Activated T-helper 17 cell treated with anti-CD3 and anti-CD28 coated beads, Interleukin-2, amount 50 U/mL, for 72 hours (primary cell): ENCODE measurements at places on chromosomes 3 and 15.

DNA sequence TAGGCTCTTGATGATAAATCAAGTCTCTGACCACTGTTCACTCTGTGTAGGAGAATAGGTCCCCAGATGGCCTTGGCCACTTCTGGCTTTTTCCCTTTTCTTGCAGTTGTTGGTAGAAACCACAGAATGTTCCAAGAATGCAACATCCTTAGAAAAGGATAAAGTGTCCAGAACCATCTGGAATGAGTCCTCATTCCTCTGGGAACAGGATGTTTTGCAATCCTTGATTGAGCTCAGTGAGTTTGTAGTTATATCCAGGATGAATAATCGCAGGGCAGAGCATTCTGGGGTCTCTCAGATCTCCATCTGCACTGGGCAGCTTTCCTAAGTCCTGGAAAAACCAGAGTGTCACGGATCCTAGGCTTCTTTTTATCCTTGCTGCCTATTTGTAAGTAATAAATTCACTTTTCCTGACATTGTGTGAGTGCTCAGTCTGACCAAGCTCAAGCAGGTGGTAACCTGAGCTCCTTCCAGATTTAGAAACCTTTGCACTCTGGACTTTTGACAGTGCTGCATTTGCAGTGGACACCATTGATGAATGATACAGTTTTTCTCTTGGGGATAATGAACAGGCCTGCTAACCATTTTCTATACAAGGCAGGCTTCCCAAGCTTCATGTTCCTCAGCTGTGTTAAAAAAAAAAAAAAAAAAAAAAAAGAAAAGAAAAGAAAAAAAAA, 1028.6 kb downstream of the OTOL1 start:
- ATAC-seq, result no peak

DNA sequence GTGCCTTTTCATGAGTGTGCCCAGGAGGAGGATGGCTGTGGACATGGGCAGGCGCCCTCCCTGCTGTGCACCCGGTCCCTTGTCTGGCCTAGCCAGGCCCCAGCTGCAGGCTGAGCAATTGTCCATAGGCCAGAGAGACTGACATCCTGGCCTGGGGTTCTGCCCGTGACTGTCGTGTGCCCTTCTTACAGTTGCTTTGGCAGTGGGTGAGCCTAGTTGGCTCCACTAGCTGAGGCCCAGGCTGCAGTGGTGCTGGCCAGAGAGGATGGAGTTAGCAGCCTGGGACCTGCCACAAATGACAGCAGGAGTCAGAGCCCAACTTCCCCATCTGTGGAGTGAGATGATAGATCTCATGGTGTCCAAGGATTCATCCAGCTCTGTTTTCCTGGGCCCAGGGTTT, 9.0 kb upstream of the CHRNB4 start:
- ATAC-seq, result no peak

- ATAC-seq, result no peak
Measured at GRCh38 chr3:126746395-126747177, 42.5 kb downstream of the CHCHD6 start.

GRCh38 chr15:66356359-66357236, at the start of gene TIPIN:
TSS of gene TIPIN (minus strand) at chr15:66356685. CDS start at chr15:66352947, 3,738 bp downstream.
- ATAC-seq, result peak; percentile 97

DNA sequence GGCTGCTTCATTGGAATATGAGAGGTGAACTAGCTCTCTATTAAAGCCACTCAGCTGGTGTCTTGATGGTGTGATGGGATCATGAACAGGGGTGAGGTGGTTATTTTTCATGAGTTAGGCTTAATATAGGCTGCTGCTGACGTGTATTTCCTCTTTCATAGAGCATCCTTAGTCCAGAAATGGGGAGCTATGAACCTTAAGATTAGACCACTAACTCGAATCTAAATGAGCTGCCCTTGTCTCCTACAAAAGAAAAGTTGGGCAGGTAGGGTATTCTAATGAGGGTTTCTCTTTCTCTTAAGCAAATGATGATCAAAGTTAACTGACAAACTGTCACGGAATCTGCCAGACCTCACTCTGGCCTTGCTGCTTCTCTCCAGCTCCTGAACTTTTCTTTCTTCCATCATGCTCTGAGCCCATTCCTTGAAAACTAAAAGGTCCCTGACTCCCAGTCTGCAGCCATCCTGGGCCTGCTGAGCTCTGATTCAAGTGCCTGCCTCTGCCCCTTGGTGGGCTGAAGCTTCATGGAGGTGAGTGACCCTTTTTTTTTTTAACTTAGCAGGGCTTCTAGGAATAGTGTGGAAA, at the start of gene TRIM69:
Gene TRIM69 (plus strand): TSS at position 348 of the 585 bp plus-strand sequence. CDS start 177 bp downstream, at position 525.
- ATAC-seq, result peak; percentile 59

DNA sequence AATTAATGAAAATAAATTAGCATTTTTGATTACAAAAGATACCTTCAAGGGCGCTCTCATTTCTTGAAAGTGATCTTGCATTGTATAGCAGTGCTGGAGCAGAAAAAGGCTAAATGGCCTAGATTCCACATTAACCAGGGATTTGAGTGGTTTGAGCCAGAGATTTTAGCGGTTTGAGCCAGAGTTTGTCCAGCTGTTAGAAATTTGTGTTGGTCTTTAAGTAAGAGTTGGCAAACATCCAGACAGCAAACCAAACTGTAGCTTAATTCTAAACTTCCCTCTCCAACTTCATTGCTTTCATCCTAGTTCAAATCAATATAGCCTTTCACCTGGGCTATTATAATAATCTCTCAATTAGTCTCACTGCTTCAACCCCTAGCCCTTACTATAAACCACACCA, 351.7 kb downstream of the IGSF11 start:
- no peak for ATAC-seq

DNA sequence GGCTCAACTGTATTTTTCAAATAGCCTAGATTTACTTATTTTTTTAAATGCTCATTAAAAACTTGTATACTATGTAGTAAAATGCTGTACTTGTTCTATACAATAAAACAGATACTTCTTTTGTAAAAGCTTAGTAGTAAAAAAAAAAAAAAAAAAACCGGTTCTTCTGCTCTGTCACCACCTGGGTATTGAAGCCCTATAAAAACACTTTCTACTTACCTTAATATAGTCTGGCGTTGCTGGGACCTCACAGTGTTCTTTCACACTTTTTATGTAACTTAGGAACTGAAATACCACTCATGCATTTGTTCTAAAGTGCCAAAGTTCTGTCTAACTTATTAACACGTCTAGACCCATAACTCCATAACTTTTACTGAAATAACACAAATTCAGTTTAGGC, 61.4 kb downstream of the TASOR start:
- no peak for ATAC-seq

- ATAC-seq, result no peak
Measured at GRCh38 chr3:51715231-51715976, 8.5 kb downstream of the GRM2 start.

DNA sequence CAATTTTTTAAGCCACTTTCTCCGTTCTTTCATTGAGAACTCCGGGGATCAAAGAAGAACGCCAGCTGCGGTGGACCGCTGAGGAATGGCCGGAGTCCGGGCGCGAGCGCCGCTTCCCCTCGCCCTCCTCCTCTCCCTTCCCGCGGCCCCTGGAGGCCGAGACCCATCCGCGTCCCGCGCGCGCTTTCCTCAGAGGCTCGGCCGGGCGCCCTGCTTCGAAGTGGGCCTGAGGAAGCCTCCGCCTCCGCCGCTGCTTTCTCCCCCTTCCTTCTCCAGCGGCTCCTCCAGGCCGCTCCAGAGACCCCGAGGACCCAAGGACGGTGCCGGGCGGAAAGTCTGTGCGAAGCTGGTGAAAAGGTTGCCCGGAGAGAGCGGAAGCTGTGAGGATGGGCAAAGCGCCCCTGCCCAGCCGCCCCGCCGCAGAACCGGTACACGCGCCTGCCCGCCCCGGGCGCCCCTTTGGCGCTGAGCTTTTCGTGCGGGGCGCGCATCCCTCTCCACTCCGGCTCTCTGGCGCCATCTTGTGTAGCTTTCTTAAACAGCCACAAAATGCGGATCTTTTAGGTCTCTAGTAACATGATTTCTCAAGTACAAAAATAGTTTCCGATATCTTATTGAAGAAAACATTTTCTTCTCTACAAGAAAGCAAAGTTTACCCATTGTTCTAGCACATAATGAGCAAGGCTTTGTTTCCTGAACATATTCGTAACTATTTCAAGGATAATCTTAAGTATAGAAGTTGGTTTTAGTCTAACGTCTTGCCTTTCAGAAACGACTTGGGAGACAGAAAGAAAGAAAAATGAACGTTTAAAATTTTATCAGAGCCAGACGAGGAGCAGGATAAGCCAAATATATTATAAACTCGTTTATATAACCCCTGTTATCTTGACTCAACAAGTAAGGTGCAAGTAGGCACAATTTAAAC, 59.2 kb upstream of the FAM174B start:
- ATAC-seq, result peak; percentile 79

GRCh38 chr15:70535071-70535954, 228.0 kb downstream of the UACA start:
- peak; percentile 83 for ATAC-seq

DNA sequence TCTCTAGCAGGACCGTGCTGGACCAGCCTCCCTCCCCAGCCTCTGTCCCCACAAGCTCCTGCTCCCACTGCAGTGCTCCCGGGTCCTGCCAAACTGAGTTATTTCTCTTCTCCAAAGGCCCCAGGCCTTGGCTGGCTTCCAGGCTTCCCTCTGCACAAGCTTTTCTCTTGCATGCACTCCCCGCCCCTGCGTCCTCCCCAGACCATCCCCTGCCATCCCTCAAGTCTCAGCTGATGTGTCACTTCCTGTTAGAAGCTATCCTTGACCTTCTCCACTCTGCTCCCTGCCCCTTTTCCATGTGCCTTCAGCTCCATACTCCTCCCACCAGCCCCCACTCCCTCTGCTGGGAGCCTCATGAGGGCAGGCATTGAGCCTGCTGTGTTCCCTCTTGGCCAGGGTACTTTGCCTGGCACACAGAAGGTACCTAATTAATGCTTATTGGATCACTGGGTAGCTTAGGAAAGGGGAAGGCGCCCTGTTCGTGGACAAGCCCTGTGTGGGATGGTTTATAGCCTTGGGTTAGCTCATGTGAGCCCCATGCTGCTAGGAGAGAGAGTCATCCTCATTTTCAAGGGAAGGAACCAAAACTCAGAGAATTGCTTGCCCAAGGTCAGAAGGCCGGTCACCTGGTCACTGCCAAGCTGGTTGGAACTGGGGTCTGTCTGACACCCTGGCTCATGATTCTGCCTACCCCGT, 56.4 kb downstream of the FEM1B start:
- no peak for ATAC-seq

DNA sequence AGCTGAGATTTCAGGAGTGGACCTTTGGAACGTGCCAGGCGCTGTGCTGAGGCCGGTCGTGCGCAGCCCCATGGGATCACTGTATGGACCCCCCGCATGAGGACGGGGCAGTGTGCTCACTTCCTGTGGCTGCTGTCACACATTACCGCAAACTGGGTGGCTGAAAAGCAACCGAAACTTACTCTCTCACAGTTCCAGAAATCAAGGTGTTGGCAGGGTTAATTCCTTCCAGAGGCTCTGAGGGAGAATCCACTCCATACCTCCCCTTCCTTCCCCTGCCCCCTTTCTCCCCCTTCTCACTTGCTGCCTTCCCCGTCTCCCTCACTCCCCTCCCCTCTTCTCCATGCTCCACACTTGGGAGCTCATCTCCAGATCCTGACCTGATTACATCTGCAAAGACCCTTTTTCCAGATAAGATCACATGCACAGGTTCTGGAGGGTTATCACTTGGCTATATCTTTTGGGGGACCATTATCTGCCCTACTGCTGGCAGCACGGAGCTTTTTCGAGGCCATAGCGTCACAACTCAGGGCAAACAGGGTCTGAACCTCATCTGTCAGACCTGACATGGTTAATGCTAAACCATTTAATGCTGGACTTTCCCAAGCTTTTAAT, 41.2 kb downstream of the KLF13 start:
- ATAC-seq, result peak; percentile 58

DNA sequence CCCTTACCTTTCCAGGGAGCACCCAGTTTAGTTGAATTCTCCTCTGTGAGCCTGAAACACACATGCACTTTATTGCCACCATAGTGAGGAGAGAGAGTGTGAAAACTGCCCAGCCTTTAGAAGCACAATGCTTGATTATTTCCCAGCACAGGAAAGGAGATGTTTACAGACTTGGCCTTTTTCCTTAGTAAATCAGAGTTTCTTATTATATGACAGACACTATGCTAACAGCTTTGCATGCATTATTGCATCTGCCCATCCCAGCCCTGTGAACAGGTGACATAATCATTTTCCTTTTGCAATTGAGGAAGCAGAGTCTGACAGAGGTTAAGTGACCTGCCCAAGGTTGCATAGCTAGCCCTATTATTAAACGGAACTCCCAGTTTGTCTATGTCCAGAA, 36.5 kb downstream of the CAPN3 start:
- ATAC-seq, result no peak

GRCh38 chr3:36317915-36318314, 62.4 kb upstream of the STAC start:
- no peak for ATAC-seq

- no peak for ATAC-seq
Measured at GRCh38 chr3:50263478-50264382, 5.2 kb upstream of the SEMA3B start.

- ATAC-seq, result no peak
Measured at GRCh38 chr15:31239409-31239808, 87.2 kb upstream of the KLF13 start.

DNA sequence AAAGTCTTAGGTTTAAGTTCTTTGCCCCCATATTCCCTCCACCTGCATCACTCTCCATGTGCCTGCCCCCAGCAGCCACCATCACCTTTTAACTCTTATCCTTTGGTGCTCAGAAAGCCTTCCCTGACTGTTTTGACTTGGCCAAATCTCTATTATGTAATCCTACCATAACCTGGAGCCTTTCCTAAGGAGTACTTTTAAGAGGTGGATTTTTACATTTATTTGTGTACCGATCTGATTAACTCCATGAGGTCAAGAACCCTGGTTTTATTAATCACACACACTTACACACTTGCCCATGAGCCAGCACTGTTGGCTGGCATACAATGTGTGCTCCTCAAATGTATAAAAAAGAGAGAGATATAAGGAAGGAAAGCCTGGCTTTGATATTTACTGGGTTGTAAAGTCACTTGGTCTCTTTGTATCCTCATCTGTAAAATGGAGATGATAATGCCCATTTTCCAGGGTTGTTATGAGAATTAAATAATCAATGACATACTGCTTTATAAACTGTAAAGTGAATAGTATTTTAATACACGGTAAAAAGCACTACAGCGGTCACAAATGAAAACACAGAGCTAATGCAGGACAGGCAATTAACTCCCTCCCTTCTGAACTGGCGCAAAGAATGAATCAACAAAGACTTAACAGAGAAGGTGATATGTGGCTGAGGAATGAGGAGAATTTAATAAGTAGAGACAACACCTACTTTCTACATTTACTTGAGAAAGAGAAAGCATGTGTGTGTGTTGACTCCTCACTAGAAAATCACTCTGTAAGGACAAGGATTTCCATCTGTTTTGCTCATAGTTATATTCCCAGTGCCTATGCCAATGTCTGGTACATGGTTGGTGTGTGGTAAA, 45.4 kb downstream of the ATP13A4 start:
- ATAC-seq, result no peak

- no peak for ATAC-seq
Measured at GRCh38 chr15:101035611-101036010, 116.5 kb downstream of the LRRK1 start.

GRCh38 chr3:52132041-52132440, 22.2 kb downstream of the POC1A start:
- ATAC-seq, result no peak

GRCh38 chr3:155233213-155233612, 60.3 kb downstream of the STRIT1 start:
- no peak for ATAC-seq
